ENCODE measurements at places on chromosomes 5 and 9. TPM values are rescaled to one million over a fixed set of nuclear protein-coding genes. Genes with fewer than 3 reads are reported as not detected.

- no peaks in the 10 kb centered on the region for H3K27me3 ChIP-seq
- H3K4me3 ChIP-seq: no peak overlapping the region
- no peaks in the 10 kb centered on the region for H3K36me3 ChIP-seq
- H3K4me1 ChIP-seq: no peaks in the 10 kb centered on the region
- DNase-seq: no peak
- no peak overlapping the region for H3K27ac ChIP-seq
These were observed 38.6 kb upstream of the KCNMB1 start for GRCh38 chr5:170427672-170428236.

DNA sequence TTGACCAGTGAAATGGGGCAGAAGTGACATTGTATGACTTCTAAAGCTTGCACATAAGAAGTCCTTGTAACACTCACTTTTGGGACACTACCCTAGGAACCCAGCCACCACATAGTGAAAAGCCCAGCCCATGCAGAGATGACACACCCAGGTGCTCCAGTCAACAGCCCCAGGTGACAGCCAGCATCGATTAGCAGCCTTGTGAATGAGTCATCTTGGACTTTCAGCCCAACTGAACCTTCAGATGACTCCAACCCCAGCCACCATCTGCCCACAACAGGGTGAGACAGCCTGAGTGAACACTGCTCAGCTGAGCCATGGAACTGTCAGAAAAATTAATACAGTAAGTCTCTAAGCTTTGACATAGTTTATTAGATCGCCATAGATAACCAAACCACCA, 458.6 kb downstream of the ZSWIM6 start:
- H3K36me3 ChIP-seq: no peaks in the 10 kb centered on the region
- no peaks in the 10 kb centered on the region for H3K27me3 ChIP-seq
- H3K4me3 ChIP-seq: no peak overlapping the region
- DNase-seq: peak; percentile 52
- no peak overlapping the region for H3K27ac ChIP-seq

DNA sequence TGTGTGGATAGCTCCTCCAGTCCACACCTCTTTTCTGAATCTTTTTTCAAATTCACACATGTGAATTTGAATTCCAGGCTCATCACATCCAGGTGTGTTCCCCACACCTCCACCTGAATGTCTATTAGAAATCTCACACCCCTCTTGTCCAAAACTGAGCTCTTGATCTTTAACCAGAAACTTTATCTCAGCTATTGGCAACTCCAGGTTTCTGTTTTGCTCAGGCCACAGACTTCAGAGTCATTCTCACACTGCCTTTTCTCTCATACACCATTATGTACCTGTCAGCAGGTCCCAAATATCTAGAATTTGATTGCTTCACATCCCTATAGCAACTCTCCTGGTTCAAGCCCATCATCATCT, 11.6 kb downstream of the NIPSNAP3B start:
- no peaks in the 10 kb centered on the region for H3K4me1 ChIP-seq
- no peak overlapping the region for H3K4me3 ChIP-seq
- no peaks in the 10 kb centered on the region for H3K27me3 ChIP-seq

DNA sequence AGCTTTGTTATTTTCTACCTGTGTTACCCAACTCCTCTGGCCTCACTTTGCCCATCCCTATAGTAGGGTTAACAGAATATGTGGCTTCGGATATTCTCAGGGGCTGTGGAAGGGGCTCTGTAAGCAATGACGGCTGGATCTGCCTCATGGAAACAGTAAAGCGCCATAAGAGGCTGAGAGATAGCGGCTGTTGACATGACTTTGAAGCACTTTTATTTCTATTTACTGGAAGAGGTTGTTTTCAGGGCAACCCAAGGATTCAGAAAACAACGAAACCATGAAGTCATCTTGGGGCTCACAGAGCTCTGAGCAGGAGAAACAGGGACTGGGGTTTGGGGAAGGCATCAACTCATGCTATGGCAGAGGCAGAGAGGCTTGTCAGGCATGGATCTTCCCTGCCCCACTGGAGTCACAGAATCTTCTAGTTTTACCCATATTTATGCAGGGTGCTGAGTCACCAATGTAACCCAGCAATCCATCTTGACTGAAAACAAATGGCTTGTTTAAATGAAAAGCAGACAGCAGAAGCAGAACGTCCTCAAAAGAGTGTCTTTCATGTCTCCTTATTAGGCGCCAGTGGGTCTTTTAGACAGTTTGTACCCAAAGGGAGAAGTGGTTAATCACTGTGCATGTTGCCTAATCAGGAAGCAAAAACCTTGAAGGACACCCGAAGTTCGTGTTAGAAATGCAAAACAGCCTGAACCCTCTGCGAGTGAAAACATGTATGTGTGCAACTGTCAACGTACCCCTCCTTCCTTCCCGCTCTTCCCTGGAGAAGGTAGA, 113.0 kb downstream of the COL23A1 start:
- H3K27ac ChIP-seq: no peak overlapping the region
- H3K4me3 ChIP-seq: no peak overlapping the region
- H3K36me3 ChIP-seq: no peaks in the 10 kb centered on the region

GRCh38 chr9:13431222-13431536, 151.7 kb upstream of the MPDZ start:
- no peaks in the 10 kb centered on the region for H3K27me3 ChIP-seq
- H3K36me3 ChIP-seq: no peaks in the 10 kb centered on the region
- peaks cover 12% of the 10 kb centered on the region for H3K4me1 ChIP-seq
- peak overlapping the region; percentile 59 for H3K27ac ChIP-seq
- no peak overlapping the region for H3K4me3 ChIP-seq

DNA sequence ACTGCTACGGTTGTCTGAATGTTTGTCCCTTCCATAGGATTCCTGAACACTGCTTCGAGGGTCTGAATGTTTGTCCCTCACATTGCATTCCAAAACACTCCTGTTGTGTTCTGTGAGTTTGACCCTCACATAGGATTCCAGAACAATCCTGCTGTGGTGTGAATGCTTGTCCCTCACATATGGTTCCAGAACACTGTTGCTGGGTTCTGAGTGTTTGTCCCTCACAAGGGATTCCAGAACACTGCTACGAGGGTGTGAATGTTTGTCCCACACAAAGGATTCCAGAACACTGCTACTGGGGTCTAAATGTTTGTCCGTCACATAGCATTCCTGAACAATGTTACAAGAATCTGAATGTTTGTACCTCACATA, 201.2 kb downstream of the FOXD4L6 start:
- H3K27me3 ChIP-seq: peaks cover 50% of the 10 kb centered on the region
- H3K36me3 ChIP-seq: no peaks in the 10 kb centered on the region
- H3K27ac ChIP-seq: no peak overlapping the region

SET gene
- total RNA-seq: 707 TPM

PIP5KL1 gene
- total RNA-seq: 13.0 TPM

THBS4 gene
- 10.6 TPM for total RNA-seq
